ENCODE measurements at places on chromosomes 3 and 15.
A peak's percentile ranks its signal among the peaks of the same experiment; 100 is the strongest.

GRCh38 chr3:135927155-135927554 lies 38.4 kb upstream of the PPP2R3A start:
- no peak for DNase-seq

DNA sequence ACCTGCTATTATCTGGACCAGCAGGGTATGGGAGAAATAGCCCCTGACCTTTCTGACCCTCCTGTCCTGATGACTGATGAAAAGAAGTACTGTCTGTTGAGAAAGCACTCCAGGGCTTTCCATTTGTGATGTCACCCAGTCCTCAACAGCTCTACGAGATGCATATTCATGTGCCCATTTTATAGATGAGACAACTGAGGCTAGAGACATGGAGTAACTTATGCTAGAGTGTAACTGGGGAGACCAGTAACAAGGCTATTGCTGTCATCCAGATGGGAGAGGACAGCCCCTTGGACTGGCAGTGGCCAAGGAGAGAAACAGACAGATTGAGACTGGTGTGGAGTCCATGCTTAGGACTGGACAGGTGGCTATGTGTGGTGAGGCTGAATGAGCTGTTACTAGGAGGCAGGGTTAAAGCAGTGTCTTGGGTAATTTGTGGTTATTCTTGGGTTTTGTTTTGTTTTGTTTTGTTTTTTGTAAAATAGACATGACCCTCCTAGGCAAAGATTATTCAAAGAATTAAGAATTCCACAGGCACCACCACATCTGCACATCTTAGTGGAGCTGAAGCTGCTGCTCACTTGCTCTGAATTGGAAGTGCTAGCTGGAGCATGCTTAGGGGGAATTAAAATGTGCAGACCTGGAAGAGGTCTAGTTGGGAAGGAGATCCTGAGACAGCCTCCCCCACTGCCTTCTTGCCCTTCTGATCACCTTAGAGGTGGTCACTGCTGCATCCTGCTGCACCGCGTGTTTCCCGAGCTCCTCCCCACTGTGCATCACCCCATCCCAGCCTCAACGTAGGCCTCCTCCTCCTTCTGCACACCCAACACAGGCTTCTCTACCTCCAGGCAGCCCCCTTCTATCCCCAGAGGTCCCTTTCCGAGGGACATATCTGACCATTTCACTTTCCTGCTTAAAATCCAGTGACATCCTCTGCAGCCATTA lies 8.4 kb downstream of the HRH1 start:
- DNase-seq = no peak

- no peak for DNase-seq
Observed at GRCh38 chr15:78263907-78264303, 457 bp upstream of the DNAJA4 start.

GRCh38 chr15:62881056-62881455 lies 161.5 kb upstream of the TPM1 start:
- DNase-seq = no peak

- DNase-seq = peak; percentile 4
Observed at GRCh38 chr15:81939604-81940440, 106.0 kb downstream of the MEX3B start.

GRCh38 chr3:159882790-159883779 lies 105.5 kb upstream of the IL12A start:
- peak; percentile 70 for DNase-seq

- DNase-seq = no peak
Observed at GRCh38 chr3:127066635-127067034, 83.7 kb downstream of the PLXNA1 start.

DNA sequence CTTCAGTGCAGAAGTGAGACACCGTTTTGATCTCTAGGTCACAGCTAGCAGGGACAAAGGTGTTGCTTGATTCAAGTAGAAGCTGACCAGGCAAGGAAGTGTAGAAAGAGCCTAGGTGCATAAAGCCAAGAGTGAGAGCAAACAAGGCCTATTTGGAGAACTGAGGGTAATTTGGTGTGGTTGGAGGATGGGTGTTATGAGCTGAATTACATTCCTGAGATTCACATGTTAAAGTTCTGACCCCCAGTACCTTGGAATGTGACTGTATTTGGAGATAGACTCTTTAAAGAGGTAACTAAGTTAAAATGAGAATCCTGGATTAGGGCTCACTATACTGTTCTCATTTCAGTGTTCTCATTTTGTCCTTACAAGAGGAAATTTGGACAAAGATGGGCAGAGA lies 191.3 kb downstream of the ZMAT3 start:
- DNase-seq = no peak

DNA sequence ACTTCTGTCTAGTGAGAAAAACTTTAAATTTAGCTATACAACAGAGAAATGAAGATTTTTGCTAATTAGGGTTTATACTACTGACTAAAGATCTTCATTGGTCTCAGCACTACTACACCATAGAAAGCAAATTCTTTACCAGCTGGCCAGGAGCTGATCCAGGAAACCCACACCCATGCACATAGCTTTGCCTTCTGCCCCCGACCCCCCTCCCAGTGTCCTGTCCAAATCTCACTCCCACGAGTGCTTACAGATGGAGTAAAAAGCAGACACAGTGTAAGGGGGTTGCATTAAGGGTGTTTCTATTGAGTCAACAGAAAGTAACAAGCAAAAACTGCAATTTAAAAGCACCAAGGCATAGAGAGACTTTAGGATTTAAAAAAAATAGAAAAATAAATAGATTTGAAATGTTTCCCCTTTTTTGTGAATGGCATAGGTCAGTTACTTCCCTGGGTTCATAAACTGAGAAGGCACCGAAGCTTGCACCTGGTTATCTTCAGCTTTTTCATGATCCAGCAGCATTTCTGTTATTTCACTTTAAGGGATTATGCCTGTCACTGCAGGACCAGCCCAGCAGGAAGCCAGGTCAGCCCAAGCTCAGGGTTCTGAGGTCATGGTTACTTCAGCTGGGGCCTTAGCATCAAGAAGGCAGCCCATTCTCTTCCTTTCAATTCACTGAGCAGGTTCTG lies 124.3 kb downstream of the CTNNB1 start:
- DNase-seq = no peak

DNA sequence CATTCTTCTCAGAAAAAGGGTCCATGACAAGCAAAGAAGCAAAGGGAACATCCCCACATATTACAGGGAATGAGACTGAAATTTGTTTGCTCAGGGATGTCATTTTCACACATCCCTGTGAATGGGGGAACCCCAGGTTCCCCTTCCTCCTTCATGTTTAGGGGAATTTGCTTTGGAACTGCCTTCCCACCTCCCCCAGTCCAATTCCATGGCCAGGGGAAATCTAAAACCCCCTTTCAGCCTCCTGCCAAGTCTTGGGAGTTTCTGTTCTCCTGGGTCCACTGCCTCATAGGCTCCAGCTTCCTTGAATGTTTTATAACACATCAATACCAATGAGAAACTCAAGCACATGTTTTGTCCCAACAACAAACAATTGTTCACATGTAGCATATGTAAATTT lies 297.5 kb upstream of the CTNNB1 start:
- DNase-seq = no peak

DNA sequence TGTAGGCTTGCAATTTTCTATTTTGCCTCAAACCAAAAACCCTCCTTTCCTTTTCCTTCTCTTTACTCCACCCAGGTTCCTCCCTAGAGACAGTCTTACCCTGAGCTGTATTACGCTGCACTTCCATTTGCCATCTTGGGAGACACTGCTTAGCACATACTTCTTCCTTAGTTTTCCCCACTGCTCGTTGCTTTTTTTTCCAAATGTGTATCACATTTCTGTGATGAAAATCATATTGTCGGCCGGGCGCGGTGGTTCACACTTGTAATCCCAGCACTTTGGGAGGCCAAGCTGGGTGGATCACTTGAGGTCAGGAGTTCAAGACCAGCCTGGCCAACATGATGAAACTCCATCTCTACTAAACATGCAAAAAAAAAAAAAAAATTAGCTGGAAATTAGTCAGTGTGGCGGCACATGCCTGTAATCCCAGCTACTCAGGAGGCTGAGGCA lies 29.5 kb downstream of the POPDC2 start:
- no peak for DNase-seq

DNA sequence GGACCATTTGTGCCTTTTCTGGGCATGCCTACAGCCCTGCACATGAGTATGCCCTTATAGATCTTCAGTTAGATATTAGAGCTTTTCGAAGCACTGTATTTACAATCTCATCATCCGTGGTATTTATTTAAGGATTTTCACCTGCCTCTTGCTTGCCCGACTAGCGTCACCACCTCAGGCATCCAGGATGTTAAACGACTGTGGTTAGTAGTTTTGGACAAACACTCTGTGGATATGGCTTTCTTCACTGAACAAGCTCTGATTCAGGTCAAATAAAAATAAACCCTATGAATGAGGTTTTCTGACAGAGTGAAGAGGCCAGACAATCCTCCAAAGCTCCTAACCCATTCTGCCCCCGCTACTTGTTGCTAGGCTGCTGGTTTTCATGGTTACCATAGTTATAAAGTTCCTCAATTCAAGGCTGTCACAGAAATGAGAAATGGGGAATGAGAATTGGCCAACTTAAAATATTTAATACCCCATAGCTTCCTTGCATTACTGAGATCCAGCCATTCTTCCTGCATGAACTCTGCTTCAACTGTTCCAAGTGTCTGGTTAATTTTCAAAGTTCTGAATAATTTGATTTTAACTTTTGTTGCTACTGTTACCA lies 440.1 kb downstream of the GABRG3 start:
- no peak for DNase-seq

DNA sequence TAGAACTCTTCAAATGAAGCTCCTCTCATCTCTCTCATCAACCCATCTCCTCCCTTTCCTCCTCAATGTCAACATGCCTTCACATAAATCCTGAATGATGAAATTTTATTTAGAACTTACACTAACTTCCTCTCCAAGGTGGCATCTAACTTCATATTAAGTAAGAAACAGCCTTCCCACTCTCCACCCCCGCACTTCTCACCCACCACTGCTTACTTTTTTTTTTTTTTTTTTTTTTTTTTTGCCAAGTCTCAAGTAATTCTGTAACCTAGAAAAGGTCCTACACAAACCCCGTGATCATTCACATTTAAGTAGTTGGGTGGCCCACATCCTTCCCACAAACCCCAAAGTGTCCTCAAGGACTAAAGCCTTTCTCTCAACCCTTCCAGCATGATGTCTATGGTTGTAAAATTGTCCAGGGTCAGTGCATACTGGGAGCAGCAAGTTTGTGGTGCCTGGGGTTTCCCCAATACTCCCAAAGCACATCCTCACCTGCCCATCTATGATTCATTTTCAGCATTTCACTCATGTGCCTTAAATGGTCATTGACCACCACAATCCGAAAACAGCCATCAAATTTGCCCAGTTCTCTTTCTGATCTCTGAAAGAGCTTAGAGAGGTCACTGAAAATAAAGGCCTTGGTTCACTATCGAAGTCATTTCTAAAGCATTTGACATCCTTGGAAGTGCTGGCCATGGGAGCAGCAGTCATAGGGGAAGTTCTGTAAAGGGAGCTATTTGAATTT lies 47.2 kb downstream of the CD86 start:
- DNase-seq = no peak

- no peak for DNase-seq
Observed at GRCh38 chr3:176147251-176147650, 1050.0 kb downstream of the TBL1XR1 start.

- no peak for DNase-seq
Observed at GRCh38 chr3:197881970-197882338, 68.0 kb upstream of the RPL35A start.

- no peak for DNase-seq
Observed at GRCh38 chr3:43390255-43390588, 103.9 kb downstream of the SNRK start.

DNA sequence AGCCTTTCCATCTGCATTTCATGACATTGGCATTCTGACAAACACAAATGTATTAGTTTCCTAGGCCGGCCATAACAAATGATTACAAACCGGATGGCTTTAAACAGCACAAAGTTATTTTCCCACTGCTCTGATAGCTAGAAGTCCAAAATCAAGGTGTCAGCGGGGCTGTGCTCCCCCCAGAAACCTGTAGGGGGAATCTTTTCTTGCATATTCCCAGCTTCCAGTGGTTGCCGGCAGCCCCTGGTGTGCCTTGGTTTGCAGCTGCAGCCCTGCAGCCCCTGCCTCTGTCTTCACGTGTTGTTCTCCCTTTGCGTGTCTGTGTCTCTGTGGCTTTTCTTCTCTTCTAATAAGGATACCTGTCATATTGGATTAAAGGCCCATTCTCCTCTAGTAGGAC lies 79.0 kb upstream of the CDV3 start:
- DNase-seq = peak; percentile 54

DNA sequence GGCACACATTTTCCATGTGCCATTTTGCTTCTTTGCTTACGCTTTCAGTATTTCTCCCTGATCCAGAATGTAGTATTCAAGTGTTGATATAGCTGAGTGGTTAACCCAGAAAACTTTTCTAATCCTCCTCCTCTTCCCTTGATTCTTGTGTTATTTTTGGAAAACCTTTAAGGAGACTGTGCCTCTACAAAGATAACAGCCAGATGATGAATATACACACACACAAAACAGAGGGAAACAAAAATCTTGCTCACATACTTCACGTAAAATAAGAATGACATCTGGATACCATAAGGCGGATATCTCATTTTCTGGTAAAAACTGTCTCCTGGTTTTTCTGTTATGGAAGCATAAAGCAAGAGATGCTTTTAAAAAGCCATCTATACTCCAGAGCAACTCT lies 295.8 kb upstream of the THBS1 start:
- no peak for DNase-seq

DNA sequence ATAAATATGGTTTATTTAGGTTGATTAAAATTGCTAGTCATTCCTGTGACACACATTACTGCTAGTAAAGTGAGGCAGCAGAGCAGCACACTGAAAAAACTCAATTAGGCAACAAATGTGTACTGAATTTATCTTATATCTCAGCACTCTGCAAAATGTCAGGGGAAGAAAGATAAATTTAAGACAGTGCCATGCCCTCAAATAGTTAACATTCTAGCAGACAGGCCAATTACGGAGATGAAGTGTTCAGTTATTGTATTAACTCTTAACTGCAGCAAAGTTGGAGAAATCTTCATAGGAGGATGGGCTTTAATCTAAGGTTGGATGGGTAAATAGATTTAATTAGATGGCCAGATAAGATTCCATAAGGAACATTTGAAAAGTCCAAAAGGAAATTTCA lies 127.9 kb downstream of the PCCB start:
- no peak for DNase-seq

GRCh38 chr3:10646531-10647335 lies 141.3 kb upstream of the ATP2B2 start:
- peak; percentile 37 for DNase-seq

DNA sequence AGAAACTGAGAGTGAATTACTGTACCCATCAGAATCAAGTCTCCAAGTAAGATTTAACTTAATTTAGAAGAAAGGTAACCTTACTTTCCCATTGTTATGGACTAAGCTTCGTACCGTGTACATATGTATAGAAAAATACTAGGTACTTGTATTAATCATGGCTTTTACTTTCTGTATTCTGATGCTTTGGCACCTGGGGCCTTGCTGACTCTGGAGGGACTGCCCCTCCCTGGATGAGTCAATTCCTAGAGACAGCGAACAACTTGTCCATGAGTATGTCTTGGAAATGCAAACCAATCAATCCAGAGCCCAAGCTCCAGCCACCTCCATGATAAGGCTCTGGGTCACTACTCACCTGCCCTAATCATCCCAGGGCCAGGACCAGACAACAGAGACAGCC lies 50.0 kb upstream of the DGKG start:
- DNase-seq = no peak
